ENCODE measurements at places on chromosomes 1 and 21. TPM values are rescaled to one million over a fixed set of nuclear protein-coding genes. Genes with fewer than 3 reads are reported as not detected.

- peak overlapping the region; percentile 66 for H3K4me3 ChIP-seq
- H3K27ac ChIP-seq, result peak overlapping the region; percentile 93
- no peak for DNase-seq
- no peaks in the 10 kb centered on the region for H3K36me3 ChIP-seq
Measured at GRCh38 chr21:34526241-34526617, 14.2 kb upstream of the KCNE1 start.

DNA sequence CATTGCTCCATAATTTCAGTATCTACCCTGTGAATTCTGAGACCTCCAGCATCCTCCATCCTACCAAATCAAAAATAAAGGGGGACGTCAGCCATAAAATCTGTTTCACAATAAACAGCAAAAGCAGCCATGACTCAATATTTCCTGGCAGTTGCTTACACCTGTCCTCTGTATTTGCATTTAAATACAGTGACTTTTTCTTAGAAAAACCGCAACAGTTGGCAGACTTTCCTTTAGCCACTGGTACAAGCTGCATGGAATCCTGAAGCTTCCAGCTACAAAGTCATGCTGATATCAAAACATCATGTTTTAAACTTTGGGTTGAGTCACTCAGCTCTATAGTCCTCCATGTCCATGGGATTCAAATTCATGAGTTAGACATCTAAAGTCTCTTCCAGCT is 278.0 kb upstream of the KAZN start:
- no peaks in the 10 kb centered on the region for H3K27me3 ChIP-seq
- no peak overlapping the region for H3K4me3 ChIP-seq
- no peak for DNase-seq
- H3K36me3 ChIP-seq, result no peaks in the 10 kb centered on the region
- no peaks in the 10 kb centered on the region for H3K4me1 ChIP-seq
- H3K27ac ChIP-seq, result no peak overlapping the region

GRCh38 chr21:25737421-25737820 is 2.6 kb downstream of the GABPA start:
- H3K36me3 ChIP-seq, result no peaks in the 10 kb centered on the region
- H3K4me3 ChIP-seq, result no peak overlapping the region
- no peak for DNase-seq
- no peak overlapping the region for H3K27ac ChIP-seq
- H3K27me3 ChIP-seq, result no peaks in the 10 kb centered on the region

KRTAP12-2 gene
- total RNA-seq, result not detected
